ENCODE measurements at places on chromosomes 7 and 10. TPM values are rescaled to one million over a fixed set of nuclear protein-coding genes. Genes with fewer than 3 reads are reported as not detected.

Gene UTF1
- total RNA-seq = not detected

Gene PRXL2A
- 94.5 TPM for total RNA-seq

GRCh38 chr10:93697207-93697606 is 5.2 kb downstream of the FRA10AC1 start:
- H3K36me3 ChIP-seq = peaks cover 64% of the 10 kb centered on the region
- H3K27me3 ChIP-seq = no peaks in the 10 kb centered on the region
- H3K4me3 ChIP-seq = no peak overlapping the region
- no peak overlapping the region for H3K27ac ChIP-seq
- no peak for DNase-seq
- H3K4me1 ChIP-seq = no peaks in the 10 kb centered on the region

GRCh38 chr7:106327538-106328481 is 43.0 kb upstream of the NAMPT start:
- no peak for DNase-seq
- H3K4me1 ChIP-seq = no peaks in the 10 kb centered on the region
- no peaks in the 10 kb centered on the region for H3K36me3 ChIP-seq
- no peak overlapping the region for H3K4me3 ChIP-seq
- H3K27ac ChIP-seq = no peak overlapping the region

Data from tibial nerve (tissue), 4 donors.